ENCODE measurements at places on chromosomes 7 and 10.
A peak's percentile ranks its signal among the peaks of the same experiment; 100 is the strongest.

GRCh38 chr7:30321089-30321881, 36.9 kb downstream of the ZNRF2 start:
- DNase-seq = no peak

GRCh38 chr10:43128958-43129706, 9.1 kb upstream of the CSGALNACT2 start:
- peak; percentile 95 for DNase-seq

DNA sequence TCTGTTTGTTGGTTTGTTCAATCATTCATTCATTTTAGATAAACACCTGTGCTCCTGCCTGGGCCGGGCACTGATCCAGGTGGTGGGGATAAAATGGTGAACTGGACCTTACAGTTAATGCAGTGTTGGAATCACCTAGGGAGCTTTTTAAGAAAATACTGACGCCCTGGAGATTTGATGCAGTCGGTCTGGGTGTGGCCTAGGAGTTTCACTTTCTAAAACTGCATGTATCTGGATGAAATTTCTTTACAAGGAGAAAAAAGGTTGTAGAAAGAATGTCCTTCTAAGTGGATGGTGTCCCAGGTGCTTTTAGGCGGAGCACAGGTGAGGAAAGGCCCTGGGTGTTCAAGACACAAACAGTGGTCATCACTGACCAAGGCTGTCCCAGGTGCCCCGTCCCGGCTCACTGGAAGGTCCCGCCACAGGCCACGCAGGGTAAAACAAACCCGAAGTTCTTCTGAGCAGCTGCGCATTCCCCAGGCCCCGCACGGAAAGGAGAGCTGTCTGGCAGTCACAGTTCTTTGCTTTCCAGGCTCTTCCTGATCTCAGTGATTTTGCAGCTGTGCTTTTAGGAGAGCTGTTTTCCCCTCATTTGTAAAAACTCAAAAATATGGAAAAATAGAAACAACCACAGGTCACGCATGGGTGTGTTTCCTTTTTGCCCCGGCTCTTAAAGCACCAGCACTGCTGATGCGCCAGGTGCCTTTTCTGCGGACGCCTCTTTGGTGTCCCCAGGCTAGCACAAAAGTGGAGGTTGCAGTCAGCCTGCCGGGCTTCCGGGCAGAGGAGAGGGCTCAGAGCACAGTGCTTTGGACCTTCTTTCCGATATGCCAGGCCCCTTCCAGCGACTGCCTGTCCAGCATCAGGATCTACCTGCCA, 161.9 kb downstream of the GRK5 start:
- no peak for DNase-seq

DNA sequence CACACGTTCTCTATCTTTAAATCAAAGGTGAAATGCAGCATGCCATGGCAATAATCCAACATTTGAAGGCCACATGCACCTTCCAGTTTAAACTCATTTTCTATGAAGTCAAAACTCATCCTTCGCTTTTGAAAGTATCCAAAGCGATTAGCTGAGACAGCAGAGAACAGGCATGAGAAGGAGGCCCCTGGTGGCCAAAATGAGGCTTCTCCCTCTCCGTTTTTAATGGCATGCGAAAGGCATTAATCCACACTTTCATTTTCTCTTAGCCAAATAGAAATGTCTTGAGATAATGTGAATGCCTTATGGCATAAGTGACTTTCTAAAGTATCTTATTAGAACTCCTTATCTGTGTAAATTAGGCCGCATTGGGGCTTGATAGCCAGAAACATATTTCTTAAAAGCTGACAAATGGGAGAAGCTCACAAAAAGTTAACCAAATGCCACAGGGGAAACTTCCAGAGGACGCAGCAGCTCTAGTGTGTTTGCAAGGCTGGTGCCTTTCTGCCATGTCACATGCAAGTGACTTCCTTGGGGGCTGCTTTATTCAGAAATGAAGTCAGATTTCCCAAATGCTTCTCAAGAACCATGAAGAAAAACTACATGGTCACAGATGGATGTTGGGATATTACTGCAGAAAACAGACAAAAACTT, 1189.6 kb downstream of the SORCS1 start:
- DNase-seq = no peak

- peak; percentile 93 for DNase-seq
These were observed 22.6 kb upstream of the CREB5 start for GRCh38 chr7:28389504-28390395.

GRCh38 chr10:28571265-28571664, 38.3 kb downstream of the WAC start:
- no peak for DNase-seq

DNA sequence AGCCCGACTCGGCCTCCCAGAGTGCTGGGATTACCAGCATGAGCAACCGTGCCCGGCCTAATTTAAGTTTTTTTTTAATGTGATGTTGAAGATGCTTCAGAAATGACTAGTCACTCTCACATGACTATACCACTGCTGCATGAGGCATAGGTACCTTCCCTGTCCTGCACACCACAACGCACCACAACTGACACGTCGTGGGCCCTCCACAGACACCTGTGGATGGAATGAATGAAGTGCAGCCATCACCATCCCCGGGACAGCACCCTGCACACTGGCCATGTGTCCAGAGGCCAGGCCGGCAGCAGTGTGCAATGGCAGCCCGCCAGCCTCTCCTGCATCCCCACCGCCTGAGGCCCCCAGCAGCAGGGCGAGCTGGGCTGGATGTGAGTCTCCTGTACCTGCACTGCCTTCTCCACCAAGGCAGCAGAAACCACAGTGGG, 55.1 kb downstream of the VOPP1 start:
- no peak for DNase-seq

Data from suppressor macrophage treated with lipopolysaccharide for 1 hour (primary cell).